ENCODE measurements at places on chromosomes 6 and 20.

GRCh38 chr20:46057856-46058598, 29.0 kb downstream of the SLC12A5 start:
- peak; percentile 46 for DNase-seq

DNA sequence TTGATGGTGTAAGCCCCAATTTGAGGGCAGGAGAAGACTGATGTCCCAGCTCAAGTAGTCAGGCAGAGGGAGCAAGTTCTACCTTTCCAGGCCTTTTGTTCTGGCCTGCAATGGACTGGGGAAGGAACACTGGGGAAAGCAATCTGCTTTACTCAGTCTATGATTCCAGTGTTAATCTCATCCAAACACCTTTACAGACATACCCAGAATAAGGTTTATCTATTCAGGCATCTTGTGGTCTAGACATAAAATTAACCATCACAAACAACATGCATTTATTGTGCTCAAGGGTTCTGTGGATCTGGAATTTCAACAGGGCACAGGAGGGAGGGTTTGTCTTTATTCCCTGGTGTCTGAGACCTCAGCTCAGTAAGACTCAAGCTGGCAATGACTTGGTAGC, 14.4 kb upstream of the RSPH3 start:
- no peak for DNase-seq

DNA sequence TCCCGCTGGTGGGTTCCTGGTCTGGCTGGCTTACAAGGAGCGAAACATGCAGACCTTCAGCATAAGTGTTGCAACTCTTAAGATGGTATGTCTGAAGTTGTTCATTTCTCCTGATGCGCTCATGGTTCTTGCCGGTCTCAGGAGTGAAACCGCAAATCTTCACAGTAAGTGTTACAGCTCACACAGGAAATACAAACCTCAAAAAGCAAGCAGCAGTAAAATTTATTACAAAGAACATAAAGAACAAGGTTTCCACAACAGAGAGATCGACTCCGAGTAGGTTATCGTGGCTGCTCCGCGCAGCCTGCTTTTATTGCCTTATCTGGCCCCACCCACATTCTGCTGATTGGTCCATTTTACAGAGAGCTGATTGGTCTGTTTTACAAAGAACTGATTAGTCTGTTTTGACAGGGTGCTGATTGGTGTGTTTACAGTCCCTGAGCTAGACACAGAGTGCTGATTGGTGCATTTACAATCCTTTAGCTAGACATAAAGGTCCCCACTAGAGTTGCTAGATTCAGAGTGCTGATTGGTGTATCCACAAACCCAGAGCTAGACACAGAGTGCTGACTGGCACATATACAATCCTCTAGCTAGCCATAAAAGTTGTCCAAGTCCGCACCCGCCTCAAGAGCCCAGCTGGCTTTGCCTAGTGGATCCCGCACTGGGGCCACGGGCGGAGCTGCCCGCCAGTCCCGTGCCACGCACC, 39.2 kb downstream of the TRIM27 start:
- DNase-seq, result peak; percentile 21

GRCh38 chr20:4476903-4477500, 244.7 kb upstream of the PRND start:
- DNase-seq, result no peak

DNA sequence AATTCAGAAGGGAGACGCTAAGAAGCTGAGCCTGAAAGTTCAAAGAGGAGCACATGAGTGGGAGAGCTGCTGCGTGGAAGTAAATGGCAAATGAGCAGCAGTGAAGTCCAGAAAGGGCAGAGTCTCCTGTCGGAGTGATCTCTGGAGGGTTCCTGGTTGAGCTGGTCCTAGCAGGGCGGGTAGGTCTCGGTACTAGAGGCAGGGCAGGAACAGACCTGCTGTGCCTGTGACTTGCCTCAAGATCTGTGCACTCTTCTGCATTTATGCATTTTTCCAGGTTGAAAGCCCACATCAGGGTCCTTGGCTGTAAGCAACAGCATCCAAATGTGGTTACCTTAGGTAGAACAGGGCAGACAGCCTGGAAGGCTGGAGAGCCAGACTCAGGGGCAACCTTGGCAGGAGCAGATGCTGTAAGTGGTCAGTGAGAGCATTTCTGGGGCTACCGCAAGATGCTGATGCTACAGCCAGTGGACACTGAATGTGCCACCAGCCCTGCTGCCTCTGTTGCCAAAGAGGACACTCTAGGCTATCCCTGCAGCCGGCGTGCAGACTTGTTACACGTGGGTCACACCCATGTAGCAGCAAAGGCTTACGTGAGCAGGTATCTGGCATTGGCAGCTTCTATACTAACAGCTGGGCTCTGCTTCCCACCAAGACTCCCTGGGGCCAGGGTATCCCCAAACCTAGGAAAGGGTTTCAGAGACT, 8.4 kb downstream of the DUSP22 start:
- no peak for DNase-seq

GRCh38 chr20:50624351-50625016, 66.9 kb downstream of the RIPOR3 start:
- no peak for DNase-seq

- no peak for DNase-seq
These were observed 16.1 kb upstream of the TSBP1 start for GRCh38 chr6:32387589-32388340.

- DNase-seq, result no peak
These were observed 179.2 kb upstream of the HSF2 start for GRCh38 chr6:122220254-122220653.

DNA sequence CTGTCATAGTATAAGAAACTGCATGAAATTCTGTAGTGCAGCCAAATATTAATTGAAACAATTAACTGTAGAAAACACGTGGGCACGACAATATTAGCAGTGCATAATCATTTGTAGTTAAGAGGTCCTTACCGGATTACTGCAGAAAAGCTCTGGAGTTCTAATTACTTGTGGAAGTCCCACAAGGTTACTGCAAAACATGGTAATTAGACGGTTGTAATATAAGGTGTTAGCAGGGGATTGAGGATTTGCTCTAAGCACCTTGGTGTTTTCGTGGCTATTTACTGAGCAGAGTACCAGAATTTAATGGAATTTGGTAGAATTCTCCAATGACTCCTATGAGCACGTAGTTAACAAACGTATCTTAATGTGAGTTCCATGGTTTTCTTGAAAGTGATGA, 473.6 kb upstream of the AGPAT4 start:
- DNase-seq, result no peak

DNA sequence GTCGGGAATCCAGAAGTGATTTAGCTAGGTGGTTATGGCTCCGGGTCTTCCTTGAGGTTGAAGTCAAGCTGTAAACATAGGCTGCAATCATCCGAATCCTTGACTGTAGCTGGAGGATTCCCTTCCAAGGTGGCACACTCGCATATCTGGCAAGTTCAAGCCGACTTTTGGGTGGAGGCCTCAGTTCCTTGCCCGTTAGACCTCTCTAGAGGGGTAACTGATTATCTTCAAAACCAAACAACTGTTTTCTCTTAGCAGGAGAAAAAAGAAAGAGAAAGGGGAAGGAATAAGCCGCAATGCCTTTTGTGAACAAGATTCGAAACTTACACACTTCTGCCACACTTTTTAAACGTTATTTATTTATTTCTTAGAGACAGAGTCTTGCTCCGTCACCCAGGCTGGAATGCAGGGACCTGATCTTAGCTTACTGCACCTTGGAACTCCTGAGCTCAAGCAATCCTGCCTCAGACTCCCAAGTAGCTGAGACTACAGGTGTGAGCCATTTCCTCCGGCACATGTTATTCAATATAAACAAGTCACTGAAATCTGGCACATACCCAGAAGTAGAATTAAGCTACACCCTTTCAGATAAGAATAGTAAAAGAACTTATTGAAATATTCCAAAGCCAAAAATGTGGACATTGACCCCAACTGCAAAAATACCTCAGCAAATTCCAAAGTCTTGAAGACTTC, 76.3 kb downstream of the HFE start:
- DNase-seq, result no peak

DNA sequence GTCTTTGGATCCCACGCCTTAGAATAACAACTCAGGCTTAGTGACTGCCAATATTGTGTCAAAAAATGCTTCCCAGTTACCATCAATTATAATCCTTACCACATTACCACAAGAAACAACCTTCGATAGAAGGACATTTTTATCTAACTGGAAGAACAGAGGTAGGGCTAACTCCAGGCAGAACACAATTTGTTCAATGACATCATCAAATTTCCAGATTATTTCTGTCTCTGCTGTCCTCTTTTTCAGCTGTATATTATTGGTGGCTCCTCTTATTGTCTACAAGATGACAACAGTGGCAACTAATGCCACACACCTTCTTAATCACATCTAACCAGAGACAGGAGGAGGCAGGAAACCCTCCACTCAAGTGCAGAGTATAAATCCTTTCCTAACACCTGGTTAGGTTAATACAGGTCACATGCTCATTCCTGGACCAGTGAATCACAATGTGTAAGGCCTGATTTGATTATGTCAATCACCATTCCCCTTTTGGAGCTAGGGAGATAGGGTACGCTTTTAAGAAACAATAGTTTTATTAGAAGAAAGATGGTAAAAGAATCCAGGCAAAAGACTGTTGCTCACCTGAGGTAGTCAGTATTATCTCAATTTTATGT, 18.0 kb downstream of the KHDC1L start:
- no peak for DNase-seq

- DNase-seq, result peak; percentile 19
These were observed 188.8 kb downstream of the BACH2 start for GRCh38 chr6:90107771-90108282.

DNA sequence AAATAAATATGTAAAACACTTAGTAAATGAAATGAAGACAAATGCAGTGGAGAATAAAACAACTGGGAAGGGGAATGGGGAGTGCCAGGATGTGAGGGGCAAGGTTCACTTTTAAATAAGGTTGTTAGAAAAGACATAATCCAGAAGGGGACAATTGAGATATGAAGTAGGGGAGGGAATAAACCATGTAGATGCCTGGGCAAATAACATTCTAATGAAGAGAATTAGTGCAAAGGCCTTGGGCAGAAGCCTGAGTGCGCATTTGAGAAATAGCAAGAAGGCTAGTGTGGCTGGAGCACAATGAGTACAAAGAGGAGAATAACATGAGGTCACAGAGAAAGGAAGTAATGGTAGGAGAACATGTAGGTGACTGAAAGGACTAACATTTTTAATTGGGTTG, 2.4 kb downstream of the CEP57L1 start:
- no peak for DNase-seq

DNA sequence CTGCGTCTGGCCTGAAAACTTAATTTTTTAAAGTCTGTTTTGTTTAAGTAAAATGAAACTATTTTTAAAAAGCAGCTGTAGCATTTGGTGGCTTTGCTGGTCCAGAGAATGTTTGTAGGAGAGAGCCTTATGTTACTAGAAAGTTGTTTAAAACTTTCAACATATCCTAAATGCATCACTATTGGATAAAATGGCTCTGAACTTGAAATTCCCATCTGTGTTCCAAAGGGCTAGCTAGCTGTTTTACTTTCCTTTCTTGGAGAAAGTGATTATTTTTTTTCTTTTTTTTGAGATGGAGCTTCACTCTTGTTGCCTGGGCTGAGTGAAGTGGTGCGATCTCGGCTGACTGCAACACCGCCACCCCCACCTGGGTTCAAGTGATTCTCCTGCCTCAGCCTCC, 2.5 kb downstream of the SYNJ2 start:
- no peak for DNase-seq

- peak; percentile 31 for DNase-seq
These were observed 109.4 kb downstream of the ATXN1 start for GRCh38 chr6:16651871-16652270.

- DNase-seq, result no peak
These were observed 6.3 kb downstream of the SAMD5 start for GRCh38 chr6:147514831-147515230.

DNA sequence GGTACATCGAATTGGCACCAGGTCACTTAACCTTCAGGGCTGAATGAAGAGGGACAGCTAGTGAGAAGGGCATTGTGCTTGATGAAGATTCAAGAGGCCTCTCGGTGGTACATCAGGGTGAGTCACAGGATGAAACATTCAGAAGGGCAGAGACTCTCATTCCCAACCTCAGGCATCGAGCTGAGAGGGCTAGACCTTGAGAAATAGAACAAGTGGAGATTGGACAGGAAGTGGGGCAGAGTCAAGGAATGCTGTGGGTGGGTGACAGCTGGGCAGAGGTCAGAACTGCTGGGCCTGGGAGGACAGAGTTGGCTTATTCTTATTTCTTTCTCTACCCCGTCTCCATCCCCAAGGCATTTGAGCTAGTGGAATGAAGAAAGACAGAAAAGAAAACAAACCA, 126.0 kb downstream of the SCML4 start:
- DNase-seq, result no peak

GRCh38 chr6:11423072-11423471, 114.5 kb upstream of the TMEM170B start:
- no peak for DNase-seq

GRCh38 chr6:23003671-23004467, 434.5 kb downstream of the HDGFL1 start:
- DNase-seq, result no peak

- DNase-seq, result no peak
These were observed 19.1 kb upstream of the PRDM1 start for GRCh38 chr6:106066989-106067388.

GRCh38 chr6:152273002-152273401, 364.2 kb downstream of the SYNE1 start:
- DNase-seq, result no peak

DNA sequence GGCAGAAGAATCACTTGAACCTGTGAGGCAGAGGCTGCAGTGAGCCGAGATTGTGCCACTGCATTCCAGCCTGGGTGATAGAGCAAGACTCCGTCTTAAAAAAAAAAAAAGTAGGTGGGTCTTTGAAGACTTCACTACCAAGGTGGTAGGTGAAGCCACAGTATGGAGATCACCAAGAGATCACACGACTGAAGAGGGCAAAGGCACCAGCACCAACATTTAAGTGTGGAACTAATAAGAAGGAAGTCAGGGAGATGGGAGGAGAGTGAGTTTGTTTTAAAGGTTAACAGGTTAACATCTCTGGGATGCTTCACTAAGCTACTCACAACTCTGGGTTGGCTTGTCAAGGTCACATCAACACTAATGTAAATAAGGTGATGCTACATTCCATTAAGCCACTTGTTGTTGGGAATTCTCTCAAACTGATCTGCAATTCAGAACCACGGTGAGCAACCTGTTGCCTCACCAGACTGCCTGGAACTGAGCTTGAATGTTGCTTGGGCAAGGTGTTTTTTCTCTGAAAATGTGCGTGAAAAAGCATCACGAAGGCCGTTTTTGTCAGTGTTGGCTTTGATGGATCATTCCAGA, 48.7 kb downstream of the KCTD20 start:
- no peak for DNase-seq

- DNase-seq, result no peak
These were observed 2.1 kb downstream of the PANK2 start for GRCh38 chr20:3890999-3891929.

GRCh38 chr6:157964100-157964499, 17.6 kb upstream of the SYNJ2 start:
- no peak for DNase-seq
